ENCODE measurements at places on chromosomes 16 and 17.
A peak's percentile ranks its signal among the peaks of the same experiment; 100 is the strongest.

DNA sequence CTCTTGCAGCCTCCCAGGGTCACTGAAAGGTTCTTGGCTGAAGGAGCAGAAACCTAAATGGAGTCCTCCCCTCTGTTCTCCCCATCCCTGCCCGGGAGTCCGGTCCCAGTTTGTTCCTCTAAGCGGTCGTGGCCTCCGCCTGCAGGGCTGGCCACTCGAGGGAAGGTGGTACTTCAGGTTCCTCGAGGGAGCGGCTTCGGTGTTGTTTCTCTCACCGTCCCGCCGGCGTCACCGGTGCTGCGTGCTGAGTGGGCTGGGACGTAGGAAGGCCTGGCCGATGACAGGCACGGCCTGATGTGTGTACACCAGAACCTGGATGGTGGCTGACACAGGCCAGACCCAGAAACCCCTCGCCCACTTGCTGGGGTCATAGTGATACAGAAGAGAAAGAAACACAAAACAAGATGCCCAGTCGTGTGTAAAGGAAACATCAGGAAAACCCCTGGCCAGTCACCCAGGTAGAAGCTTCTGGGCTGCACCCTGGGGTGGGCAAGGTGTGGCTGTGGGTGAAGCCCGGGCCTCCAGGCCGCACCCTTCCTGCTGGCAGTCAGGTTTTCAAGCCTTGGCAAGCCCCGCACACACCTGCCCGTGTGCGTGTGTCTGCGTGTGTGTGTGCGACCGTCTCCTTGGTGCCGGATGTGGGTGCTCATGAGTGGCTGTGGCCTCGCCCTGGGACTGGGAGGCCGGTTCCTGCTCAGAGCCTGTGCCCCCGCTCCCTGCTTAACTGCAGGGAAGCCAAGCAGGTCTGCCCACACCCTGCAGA lies 52.0 kb downstream of the BAIAP2 start:
- no peak for DNase-seq

GRCh38 chr17:45954914-45955313 lies 44.1 kb upstream of the STH start:
- no peak for DNase-seq

GRCh38 chr17:50266384-50267073 lies 7.7 kb upstream of the TMEM92 start:
- DNase-seq: no peak

DNA sequence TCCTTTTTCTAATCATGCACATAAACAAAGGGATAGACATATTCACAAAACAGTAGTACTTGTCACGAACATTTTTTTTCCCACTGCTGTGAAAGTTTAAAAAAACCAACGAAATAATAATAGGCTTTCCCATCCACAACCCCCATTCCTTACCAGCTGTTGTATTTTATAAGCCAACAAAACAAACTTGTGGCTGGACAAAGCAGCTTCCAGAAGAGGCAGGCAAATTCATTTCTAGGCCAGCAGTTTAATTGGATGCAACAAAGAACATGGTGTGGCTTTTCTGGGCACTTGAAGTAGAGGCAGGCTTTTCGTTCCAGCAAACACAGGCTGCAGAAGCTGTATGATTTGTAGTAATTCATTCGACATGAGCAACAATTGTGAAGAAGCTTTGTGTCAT lies 56.0 kb upstream of the FAM20A start:
- no peak for DNase-seq

- DNase-seq: no peak
Observed at GRCh38 chr17:47956791-47957590, 692 bp downstream of the PRR15L start.

GRCh38 chr17:42287305-42287976 lies 857 bp upstream of the STAT5A start:
- DNase-seq: peak; percentile 35

DNA sequence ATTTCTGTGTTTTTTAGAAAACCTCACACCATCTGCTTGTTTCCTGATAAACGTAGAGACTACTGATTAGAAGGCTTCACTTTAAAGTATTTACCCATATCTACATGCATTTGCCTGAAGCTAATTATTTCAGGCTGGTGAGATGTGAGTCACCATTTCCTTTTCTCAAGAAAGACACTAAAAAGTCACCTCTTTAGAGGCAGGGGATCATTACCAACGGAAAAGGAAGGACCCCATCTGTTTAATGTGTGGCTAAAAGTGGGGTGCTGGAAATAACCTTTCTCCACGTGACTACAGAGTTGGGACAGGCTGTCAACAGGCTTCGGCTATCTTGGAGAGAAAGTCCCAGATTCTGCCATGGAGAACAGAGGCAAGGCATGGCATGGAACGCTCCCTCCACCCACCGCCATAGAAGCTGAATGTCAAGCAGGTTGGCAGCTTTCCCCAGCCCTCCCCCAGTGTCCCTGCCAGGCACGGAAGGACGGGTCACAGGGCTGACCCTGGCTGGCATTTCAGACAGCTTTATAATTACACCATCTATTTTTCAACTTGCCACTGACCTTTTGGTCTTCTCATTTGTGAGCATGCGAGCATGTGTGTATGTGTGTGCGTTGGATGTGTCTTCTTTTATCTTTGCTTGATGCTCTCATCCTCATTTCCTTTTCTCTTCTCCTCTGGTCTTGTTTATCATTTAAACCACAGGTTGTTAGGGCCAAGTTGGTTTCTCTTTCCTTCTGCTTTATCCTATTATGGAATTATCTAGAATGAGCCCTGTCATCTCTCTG lies 157.0 kb downstream of the CPPED1 start:
- no peak for DNase-seq

DNA sequence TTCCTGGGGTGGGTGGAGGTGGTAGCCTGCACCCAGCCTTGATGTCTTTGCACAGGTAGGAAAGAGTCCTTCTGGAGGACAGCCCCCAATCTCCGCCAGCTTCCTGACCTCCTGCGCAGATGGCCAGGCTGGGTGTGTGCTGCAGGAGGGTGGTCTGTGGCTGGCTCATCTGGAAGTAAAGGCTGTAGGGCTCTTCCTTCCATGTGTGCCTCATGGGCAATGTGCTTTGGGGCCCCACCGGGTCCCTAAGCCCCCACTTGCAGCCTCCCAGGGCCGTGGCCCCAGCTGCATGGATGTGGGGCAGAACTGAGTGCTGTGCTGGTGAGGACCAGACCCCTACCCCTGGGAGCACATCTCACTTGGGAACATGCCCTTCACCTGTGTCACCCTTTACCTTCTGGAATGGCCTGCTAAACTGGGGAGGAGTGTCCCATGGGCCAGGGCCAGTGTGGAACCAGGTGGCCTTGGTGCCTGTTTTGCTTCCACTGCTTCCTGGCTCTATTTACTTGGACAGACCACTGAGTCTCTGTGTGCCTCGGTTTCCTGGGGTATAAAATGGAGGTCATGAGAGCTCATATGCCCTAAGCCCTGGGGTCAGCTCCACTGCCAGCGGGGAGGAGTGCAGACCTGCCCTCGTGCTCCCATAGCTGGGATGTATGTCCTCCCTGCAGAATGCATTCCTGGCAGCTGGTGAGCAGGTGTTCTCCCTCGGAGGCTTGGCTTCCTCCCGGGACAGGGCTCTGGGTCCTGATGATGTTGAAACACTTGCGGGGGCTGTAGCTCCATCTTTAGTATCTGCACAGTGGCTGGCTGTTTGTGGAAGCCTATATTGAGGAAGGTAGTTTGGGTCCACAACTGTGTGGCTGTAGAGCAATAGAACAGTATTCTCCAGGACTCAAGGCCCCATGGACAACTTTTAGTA lies 18.0 kb downstream of the MPRIP start:
- DNase-seq: no peak

DNA sequence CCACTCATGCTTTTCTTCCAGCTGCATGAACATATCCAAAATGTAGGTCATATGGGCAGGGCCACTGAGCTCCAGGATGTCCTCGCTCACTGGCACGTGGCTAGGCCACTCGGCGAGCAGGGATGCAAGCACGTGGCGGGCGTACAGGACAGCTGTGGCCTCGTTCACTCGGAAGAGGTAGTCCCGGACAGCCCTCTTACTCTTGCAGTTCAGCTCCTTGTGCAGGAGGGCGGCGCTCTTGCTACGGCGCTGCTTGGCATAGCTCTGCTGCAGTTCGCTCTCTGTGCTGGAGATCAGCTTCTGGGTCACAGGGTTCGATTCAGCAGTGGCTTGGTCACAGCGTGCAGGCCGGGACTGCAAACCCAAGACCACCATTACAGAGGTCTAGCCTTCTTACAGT lies 53.1 kb upstream of the ATP2A3 start:
- DNase-seq: no peak

DNA sequence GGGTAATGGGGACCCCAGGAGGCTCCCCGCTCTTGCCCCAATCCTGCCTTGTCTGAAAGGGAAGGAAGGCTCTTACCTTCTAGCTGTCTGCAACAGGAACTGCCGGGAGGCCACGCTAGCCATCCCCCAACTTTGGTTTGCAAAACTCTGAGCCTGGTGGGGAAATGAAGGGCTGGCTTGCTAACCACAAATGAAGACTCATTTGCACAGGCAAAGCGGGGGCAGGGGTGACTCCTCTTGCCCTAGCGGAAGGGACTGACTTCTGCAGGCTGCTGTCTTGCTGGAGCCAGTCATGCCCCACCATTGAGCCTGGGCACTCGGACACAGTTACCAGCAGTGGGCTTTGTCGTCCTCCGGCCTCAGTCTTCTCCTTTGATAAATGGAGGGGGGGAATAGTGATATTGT lies 52.6 kb downstream of the PLCG2 start:
- DNase-seq: peak; percentile 32

- DNase-seq: no peak
Observed at GRCh38 chr17:49112936-49113335, 19.6 kb upstream of the B4GALNT2 start.

GRCh38 chr17:45146166-45146565 lies 2.1 kb upstream of the HEXIM1 start:
- no peak for DNase-seq

DNA sequence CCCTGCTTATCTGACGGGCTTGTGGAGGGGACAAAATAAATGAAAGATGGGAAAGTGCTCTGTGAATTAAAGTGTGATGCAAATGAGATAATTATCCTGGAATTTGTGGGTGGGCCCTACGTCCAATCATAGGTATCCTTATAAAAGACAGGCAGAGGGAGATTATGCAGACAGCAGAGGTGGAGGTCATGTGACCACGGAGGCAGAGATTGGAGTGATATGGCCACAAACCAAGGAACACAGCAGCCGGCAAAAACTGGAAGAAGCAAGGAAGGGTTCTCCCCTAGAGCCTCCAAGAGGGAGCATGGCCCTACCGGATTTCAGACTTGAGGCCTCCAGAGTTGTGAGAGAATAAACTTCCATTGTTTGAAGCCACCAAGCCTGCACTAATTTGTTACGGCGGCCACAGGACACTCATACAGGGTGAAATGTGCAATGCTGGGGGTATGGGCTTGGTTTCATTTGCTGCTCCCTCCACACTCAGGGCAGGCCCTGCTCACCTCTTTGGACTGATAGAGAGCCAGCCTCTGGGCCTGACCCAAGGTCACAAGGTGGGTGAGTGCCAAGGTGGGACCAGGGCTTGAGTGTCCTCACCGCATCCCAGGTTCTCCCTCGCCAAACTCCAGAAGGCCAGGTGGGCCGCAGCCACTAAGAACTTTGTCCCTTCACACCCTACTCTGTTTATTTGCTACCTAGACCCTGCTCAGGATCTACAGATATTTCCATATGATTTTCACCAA lies 149.6 kb upstream of the TNRC6C start:
- DNase-seq: no peak

- DNase-seq: no peak
Observed at GRCh38 chr17:78892936-78893379, 10.0 kb downstream of the CEP295NL start.

- peak; percentile 57 for DNase-seq
Observed at GRCh38 chr16:30984669-30985400, at the start of gene HSD3B7. Gene HSD3B7, plus strand, starts transcription at chr16:30985207. Its CDS starts 452 bp downstream, at chr16:30985659.

- no peak for DNase-seq
Observed at GRCh38 chr17:49210158-49211029, at the start of the genes ABI3 and GNGT2. Gene ABI3, plus strand, starts transcription at chr17:49210707. Its CDS starts 18 bp downstream, at chr17:49210725. Gene GNGT2, minus strand, starts transcription at chr17:49210574. Its CDS starts 3,152 bp downstream, at chr17:49207422.

GRCh38 chr17:79795795-79796443 lies 958 bp downstream of the CBX8 start:
- DNase-seq: no peak

DNA sequence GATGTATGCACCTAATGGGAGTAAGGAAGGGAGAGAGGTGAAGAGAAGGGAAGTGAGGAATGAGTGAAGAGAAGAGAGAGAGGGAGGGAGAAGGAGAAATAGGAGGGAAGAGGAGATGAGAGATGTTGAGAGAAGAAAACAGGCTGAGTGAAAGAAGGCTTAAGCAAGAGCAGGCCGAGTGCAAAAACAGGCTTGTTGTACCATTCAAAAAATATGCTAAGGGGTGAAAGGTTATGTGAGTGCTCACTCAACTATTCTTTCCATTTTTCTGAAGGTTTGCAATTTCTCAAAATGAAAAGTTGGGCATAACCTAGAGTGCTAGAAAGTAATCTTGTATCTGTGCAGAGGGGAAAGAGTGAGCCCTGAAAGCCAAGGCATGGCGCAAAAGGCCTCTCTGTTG lies 22.9 kb downstream of the RPGRIP1L start:
- no peak for DNase-seq

- no peak for DNase-seq
Observed at GRCh38 chr16:73599870-73600269, 551.9 kb upstream of the ZFHX3 start.

DNA sequence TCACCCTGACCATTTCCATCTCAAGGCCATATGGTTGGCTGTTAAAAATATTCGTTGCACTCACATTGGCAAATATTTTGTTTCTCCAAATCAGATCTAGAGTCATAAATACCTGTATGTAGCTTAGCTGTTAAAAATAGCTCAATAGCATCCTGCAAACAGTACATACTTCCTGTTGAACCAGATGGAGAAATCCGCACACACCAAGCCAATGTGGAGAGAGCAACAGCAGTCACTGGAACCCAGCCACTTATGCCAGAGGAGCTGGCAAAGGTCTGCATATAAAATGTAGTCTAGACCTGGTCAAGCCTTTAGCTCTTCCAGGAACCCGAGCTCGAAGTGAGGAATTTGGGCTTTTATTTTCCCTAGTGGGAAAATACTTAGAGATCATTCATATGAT lies 146.4 kb upstream of the KCNJ16 start:
- DNase-seq: no peak

GRCh38 chr16:13039526-13039925 lies 138.1 kb downstream of the SHISA9 start:
- DNase-seq: no peak

DNA sequence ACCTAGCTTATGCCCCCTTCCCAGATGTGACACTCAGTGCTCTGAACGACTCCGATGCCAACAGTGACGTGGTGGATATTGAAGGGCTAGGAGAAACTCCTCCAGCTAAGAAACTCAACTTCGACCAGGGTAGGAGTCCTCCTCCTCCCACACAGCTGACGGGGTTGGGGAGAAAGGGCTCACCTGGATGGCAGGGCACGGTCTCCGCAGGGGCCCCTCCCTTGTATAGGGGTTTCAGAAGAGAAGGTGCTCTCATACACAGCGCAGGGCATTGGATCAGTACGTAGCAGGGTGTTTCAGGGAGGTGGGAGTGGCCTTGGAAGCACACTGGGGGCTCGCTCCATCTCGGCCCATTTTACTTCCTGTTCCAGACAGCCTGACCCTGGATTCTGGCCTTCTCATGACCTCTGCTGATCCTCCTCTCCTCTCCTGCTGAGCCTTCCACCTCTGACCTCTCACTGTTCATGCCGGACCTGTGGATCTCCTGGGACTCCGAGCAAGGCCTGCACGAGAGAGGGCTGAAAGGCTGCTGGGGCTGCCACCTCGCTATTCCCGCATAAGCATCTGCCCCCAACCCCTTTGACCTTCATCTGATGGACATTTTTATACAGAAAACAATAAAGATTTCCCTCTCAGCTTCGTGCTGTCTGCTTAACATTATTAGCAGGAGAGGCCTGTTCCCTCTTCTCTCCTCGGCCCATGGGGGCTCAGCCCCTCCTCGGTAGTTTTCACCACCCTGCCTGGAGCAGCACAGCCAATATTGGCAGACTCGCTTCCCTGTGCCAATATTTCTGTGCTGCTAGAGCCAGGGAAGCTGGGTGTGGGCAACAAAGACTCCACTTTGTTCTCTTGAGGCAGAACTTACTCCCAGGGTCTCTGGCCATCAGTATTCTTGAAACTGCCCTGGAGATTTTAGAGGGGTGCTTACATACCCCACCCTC lies 4.7 kb downstream of the RNASEK start:
- DNase-seq: no peak
